ENCODE measurements at places on chromosomes 1 and 21. TPM values are rescaled to one million over a fixed set of nuclear protein-coding genes. Genes with fewer than 3 reads are reported as not detected.

DNA sequence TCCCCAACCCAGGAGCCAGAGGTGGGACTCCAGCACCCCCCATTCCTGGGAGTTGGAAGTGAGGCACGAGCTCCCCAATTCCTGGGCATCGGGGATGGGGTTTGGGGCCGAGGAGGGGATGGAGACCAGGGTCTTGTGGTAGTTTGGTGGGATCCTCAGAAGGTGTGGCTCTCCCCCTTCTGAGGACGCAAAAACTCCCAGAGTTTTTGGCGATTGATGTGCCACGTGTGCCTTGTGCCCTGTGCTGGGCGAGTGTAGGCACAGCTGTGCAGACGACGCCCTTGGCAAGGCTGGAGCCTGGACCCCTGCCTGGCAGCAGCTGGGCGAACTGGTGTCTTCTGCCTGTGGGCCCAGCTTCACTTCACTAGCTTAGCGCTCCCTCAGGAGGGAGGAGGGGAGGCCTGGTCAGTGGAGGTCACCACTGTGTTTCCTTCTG, 2.6 kb downstream of the GUK1 start:
- no peak for DNase-seq

DNA sequence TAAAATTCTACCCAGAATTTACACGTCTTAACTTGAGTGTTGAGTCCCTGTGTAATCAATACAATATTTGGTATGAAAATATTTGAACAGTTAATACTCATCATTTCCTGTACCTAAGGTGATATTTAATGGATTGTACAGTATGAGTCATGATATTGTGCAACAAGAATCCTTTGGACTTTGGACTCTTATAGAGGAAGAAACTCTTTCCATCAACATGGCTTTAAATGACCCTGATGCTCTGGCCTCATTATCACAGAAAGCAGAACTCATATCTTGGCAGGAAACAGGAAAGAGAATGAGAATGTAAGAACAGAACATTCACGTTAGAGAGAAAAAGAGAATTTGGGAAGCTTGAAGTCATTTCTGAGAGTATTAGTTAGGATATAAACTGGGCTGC, 168.8 kb upstream of the B3GALT2 start:
- DNase-seq: no peak

DNM3 gene
- 1.2 TPM for total RNA-seq

SLC16A4 gene
- 3.3 TPM for total RNA-seq
